HTR-8/SVneo (cell line): ENCODE measurements at places on chromosomes 1 and 21.

DNA sequence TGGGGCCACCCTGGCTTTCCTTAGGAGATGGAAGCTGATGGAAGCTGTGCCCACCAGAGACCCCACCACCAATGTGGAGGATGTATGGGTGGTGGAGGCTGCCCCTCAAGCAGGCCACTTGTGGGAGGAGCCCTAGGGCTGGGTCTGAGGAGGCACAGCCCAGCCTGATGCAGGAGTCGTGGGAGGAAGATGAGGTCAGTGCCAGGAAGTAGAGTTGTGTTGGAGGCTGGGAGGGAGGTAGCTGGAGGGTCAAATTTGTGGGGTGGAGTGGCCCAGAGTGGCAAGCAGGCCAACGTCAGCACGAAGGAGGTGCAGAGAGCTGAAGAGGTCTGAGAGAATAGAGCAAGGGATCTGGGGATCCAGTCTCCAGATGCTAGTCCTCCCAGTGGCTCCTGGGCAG, 119.0 kb upstream of the USP24 start:
- no peak for DNase-seq

DNA sequence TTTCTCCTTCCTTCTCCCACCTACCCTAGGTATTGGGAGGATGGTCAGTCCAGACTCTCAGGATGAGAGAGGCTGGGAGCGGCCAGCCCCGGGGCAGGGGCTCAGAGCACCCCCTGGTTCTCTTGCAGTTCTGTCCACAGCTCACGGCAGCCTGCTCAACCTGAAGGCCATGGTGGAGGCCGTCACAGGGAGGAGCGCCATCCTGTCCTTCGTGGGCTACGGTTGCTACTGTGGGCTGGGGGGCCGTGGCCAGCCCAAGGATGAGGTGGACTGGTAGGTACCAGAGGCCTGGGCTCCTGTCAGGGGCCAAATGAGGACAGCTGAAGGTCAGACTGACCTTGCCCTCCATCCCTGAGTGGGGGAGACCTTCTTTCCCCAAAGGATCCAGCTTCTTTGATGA, 4.2 kb downstream of the PLA2G2F start:
- no peak for DNase-seq

DNA sequence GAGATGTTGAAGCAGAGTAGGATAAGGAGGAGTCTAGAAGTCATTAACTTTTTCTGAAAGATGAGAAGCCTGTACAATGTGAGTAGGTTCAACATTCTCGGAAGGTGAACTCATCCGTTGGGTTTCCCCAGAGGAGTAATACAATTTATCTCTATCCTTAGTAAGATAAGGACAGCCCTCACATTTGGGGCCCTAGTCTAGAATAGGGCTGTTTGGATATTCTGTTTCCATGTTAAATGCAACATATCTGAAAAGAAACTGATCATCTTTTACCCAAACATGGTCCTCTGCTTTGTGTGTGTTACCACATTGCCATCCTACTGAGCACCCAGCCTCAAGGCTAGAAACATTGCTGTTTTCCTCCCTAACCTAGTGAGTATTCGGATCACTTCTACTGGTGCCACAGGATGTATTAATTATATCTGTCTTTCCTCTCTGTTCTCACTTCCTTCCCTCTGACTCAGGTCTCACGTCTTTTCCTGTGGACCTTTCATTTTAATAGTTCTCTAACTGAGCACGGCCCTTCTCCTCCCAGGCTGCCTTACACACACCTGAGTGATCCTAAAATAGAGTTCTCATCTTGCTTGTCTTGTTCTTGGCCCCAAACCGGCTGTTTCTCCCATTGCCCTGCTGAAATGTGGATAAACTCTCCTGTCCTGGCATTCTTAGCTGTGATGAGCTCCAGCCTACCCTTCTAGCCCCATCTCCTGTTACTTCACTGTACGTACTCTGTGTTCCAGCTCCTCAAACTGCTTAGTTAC, 91.7 kb downstream of the CDC14A start:
- peak; percentile 22 for DNase-seq

GRCh38 chr1:27863538-27863915, 8.8 kb upstream of the THEMIS2 start:
- no peak for DNase-seq

DNA sequence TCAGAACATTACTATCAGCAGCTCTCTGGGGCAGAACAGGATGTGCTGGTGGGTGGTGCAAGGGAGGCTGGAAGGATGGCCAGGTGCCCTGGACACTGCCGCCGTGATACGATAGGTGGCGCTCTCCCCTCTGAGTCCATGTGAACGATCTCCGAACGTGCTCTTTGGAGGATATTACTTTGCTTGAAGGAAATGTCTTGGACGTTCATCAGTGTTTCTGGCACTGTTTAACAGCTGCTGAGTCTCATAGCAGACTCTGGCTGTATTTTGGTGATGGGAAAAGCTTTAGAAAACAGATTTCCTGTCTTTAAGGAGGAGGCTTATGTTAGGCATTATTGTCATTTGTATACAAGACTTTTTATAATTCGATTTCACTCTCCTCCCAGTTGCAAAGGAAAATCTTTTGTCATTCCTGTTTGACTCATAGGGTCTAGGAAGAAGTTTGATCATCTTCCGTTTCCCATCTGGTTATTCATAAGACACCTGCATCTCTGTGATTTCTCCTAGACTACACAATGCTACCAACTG, 386.2 kb upstream of the ADGRL2 start:
- peak; percentile 15 for DNase-seq
